IMR-90 (cell line): ENCODE measurements at places on chromosomes 5 and 9. TPM values are rescaled to one million over a fixed set of nuclear protein-coding genes. Genes with fewer than 3 reads are reported as not detected.

FST gene
- 141 and 187 TPM in 2 replicates for total RNA-seq

FAM151B gene
- 2.8 and 2.9 TPM in 2 replicates for total RNA-seq

KIF4B gene
- under 0.01 TPM in 2 replicates for total RNA-seq

GPR151 gene
- not detected in 2 replicates for total RNA-seq

RABL6 gene
- 43.9 and 47.5 TPM in 2 replicates for total RNA-seq

STC2 gene
- 87.5 and 259 TPM in 2 replicates for total RNA-seq

SLC27A4 gene
- total RNA-seq: 9.2 and 9.7 TPM in 2 replicates

CDX1 gene
- 0.18 TPM in 1 of 2 replicates, not detected in the other for total RNA-seq

MUSK gene
- under 0.01 and 0.18 TPM in 2 replicates for total RNA-seq

CARD6 gene
- 4.2 and 4.3 TPM in 2 replicates for total RNA-seq

NMUR2 gene
- not detected in 2 replicates for total RNA-seq

FER gene
- 32.4 and 39.2 TPM in 2 replicates for total RNA-seq

FGD3 gene
- not detected in 2 replicates for total RNA-seq
